ENCODE measurements at places on chromosomes 6 and 20.
A peak's percentile ranks its signal among the peaks of the same experiment; 100 is the strongest.

DNA sequence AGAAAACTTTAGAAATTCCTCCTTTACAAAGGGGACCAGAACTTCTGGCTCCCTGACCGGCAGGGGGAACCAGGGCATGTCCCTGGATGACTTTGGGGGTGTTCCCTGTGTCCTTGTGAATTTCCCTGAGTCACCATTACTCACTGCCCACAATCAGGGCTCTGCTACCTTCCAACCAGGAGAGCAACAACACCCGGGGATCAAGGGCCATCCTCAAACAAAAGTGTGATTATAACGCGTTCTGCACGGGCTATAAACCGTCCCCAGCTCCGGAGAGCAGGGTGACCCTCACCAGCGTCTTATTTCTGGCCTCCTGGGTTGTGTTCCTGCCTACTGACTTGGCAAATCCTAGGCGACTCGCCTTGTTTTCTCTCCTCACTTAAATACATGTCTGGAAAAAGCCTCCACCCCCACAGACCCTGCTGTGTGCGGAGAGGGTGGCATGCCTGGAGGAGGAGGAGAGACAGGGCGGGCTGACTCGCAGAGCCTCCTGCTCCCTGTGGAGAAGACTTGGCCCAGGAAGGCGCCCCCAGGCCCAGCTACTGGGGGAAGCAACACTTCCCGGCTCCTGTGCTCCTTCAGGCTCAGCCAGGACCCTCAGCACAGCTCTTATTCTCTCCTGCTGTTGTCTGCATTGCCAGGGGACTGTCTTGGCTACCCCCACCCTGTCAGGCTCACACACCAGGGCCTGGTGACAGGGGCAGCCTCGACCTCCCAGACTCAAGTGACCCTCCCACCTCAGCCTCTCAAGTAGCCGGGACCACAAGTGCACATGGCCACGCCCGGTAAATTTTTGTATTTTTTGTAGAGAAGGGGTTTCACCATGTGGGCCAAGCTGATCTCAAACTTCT lies 54.1 kb downstream of the FGD2 start:
- no peak for DNase-seq

GRCh38 chr6:3608159-3608558 lies 143.4 kb downstream of the PXDC1 start:
- no peak for DNase-seq

- no peak for DNase-seq
These were observed 179.5 kb downstream of the ZFP64 start for GRCh38 chr20:52012079-52012478.

DNA sequence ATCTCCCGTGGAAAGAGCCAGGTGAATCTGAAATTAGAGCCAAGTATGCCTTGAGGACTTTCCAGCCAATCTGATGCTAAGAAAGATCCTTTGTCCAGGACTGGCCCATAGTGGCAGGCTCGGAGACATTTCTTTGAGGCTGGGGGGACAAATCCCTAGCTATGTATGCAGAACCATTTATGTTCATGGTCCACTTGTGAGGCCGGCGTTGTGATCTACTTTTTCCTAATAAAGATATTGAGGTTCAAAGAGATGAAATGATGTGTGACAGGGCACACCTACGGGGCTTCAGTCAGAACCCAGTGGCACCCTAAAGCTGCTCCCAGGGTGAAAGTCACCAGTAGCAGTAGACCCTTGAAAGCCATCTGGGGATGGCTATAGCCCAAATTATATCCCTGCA lies 120.3 kb upstream of the MAFB start:
- DNase-seq, result no peak

DNA sequence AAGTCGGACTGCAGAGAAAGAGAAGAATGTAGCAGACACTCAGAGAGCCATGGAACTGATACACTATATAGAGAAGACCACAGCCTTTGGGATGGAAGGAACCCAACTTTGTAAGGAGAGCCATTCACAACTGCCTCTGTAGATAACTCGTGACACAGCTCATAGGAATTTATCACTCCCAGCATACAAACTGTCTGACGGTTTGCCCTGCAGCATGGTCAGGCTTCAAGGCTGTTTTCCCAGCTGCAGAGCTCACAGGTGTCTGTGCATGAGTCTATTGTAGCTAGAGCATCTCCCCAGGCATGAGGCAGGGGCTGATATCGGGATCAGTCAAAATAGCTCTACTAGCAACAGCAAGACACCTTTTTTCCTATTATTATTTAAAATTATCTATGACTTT lies 130.5 kb upstream of the DTNBP1 start:
- no peak for DNase-seq

GRCh38 chr6:40108736-40109135 lies 174.5 kb upstream of the MOCS1 start:
- DNase-seq, result no peak

DNA sequence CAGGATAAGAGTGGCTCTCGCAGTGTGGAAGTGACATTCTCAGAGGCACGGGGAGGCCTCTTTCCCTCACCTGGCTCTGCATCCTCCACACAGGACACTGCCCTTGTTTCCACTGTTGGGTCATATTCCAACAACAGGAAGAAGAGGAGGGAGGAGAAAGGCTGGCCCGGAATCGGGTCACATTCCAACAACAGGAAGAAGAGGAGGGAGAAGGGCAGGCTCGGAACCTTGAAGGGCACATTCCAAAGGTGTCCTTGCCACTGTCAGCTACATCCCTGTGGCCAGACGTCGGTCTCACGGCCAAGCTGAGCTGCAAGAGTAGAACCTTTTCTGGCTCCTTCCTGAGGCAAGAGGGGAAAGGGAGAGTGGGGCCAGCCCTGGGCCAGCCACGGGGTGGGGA lies 25.4 kb downstream of the CHRNA4 start:
- no peak for DNase-seq

DNA sequence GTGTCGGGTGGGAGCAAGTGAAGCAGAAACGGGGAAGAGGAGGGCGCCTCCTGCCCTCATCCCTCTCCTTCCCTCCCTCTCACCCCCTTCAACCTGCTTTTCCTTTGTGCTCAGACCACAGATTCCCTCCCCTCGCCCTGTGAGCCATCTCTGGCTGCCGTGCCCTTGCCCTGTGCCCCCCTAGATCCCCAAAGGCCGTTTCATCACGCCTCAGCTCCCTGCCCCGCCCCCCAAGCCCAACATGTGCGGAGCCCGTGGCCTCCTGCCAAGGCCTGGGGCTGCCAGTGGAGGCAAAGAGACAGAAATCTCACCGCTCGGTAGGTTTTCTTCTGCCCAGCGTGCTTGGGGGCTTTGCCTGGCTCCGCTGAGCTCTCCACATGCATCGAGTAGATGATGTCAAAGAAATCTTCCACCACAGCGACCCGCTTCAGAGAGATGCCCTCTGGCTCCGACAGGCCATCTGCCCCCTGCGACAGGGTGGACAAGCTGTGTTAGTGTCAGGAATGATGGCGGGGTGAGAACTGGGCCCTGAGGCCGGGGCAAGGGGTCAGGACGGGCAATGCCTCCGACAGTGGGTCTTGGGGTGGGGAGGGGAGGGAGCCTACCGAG lies 57.6 kb downstream of the NOL4L start:
- no peak for DNase-seq

DNA sequence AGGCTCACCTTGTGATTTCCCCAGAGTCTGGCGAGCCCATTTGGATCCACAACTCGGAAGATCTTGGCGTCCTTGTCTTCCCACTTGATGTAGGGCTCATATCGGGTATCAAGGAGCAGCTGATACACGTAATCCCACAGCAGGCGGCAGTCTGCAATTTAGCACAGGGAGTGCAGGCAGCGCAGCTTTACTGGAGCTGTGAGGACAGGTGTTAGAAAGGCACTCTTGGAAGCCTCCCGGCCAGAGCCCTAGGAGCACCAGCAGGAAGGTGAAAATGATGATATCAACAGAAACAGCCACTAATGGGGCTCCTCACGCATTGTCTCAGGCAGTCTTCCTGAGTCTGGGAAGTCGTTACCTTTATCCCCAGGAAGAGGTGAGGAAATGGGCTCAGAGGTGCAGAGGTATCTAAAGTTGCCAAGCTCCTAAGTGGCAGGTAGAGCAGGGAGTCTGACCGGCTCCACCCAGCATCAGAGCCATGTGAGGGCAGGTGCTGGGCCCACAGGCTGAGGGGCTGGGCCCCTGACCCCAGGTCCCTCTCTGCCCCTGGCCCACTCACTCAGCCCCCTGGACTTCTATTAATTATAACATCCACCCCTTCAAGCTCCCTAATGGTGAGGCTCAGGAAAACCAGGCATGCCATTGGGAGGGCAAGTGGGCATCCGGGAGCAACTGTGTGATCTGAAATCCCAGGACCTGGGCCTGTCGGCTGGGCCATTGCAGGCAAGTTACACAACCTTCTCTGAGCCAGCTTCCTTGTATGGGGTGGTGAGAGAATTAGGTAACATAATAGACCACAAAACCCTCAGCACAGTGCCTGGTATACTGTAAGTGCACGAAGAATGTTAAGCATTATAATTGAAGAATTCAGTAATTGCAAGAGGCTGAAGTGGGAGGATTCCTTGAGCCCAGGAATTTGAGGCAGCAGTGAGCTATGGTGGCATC lies 18.3 kb downstream of the ETV7 start:
- no peak for DNase-seq

GRCh38 chr6:46961711-46962110 lies 40.0 kb upstream of the ADGRF5 start:
- DNase-seq, result no peak

- no peak for DNase-seq
These were observed 881 bp upstream of the AIG1 start for GRCh38 chr6:143059663-143060353.

DNA sequence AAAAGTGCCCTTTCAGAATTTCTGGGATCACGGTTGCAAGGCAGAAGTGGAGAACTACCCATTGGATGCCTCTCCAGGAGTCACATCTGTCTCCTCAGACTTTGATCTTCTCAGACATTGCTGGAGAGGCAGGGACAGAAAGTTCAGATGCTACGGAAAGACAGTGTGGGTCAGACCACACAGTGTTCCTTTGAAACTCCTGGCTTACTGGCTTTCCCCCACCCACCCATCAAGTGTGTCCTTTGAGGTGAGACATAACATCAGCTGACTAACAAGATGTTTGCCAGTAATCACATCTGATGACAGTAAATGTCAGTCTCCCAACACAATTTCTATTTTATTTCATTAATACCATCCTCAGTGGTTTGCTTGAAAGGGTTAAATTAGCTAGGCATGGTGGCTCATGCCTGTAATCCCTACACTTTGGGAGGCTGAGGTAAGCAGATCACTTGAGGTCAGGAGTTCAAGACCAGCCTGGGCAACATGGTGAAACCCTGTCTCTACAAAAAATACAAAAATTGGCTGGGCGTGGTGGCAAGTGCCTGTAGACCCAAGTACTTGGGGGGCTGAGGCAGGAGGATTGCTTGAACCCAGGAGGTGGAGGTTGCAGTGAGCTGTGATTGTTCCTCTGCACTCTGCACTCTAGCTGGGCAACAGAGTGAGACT lies 67.2 kb upstream of the SNX9 start:
- DNase-seq, result peak; percentile 41

DNA sequence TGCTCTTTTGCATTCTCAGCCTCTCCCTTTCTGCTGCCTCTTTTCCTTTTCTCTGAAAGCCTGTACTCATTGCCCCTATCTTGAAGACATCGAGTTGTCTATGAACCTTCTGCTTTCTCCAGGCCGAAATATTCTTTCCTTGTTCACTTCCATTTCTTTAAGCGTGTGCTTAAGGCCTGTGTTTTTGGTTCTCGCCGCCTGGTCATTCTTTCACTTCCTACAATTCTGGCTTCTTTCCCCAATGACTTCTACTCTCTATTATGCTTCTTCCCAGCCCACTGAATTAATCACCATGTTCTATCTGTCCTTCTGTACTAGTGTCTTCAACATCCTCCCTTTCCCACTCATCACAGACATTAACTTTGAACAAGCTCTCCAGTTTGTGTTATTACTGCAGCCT lies 69.6 kb downstream of the C6orf52 start:
- DNase-seq, result no peak

GRCh38 chr20:36113036-36113435 lies 41.5 kb upstream of the EPB41L1 start:
- no peak for DNase-seq

DNA sequence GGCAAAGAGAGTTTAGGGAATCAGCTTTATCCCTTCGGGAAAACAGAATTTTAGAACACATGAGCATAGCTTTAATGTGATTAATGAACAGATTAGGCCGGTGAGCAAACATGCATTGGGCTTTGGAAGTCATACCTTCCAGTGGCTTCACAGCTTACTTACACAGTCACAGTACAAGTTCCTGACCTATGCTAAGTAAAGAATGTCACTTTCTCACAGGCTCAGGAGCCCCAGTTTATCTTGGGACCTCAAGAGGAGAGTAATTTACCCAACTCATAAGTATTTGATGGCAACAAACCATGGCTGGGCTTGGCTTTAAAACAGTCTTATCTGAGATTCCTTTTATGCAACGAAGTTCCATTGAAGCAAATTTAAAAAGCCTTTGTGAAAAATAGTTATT lies 195.9 kb downstream of the AKAP7 start:
- DNase-seq, result no peak

GRCh38 chr6:34839666-34840352 lies 47.9 kb downstream of the BLTP3A start:
- DNase-seq, result no peak

DNA sequence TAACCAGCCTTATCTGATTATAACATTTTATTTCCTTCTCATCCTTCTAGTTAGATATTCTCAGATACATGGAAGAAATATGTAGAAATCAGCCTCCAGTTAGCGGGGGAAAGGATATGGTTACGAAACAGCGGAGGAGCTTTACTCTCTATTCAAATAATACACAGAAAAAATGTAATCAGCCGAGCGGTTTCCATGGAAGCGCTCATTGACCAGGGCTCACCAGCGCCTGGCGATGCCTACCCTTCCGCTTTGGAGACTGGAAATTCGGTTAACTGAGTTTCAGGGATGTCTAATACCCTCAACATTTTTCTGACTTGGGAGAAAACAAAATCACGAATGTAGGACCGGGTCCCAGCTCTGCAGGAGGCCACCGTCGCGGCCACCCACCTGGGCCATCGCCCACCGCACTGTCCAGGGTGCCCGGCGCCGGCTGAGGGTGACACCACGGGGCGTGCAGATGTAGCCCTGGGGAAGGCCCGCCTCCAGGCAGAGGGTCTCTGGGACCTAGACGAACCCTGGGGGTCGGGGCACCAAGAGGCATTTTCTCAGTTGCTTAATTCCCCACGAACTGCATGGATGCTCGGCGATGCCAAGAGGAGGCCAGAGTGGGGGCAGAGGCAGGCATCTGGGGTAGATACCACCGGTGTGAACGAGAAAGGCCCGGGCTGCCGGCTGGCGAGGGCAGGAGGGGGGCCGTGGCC lies 1.7 kb downstream of the PRR18 start:
- no peak for DNase-seq

- no peak for DNase-seq
These were observed 600.8 kb downstream of the MEI4 start for GRCh38 chr6:78253618-78254017.

Measured in activated CD4-positive, alpha-beta T cell treated with anti-CD3 and anti-CD28 coated beads, Interleukin-2, amount 50 U/mL, for 24 hours (primary cell).